ENCODE measurements at places on chromosomes 5 and 9.
A peak's percentile ranks its signal among the peaks of the same experiment; 100 is the strongest.

- no peak for ATAC-seq
Observed at GRCh38 chr5:156913719-156914370, 49.2 kb downstream of the TIMD4 start.

DNA sequence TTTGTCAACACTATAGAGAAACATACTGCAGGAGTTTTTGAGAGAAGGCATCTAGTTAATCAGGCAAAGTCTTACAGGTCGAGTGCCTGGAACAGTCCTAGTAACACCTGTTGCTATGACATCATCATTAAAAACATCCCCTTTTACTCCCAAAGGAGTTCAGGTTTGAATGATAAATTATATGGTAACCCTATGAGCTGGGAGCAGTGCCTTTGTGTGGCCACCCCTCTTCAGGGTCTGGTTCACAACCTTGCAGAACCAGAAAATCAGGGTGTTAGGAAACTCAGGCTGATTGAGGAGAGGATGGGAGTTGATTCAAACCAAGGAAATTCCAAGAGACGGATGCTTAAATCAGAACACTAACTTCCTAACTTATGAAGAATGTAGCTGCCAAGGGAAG lies 179.1 kb upstream of the RASEF start:
- ATAC-seq: peak; percentile 32

- no peak for ATAC-seq
Observed at GRCh38 chr5:34062419-34062818, 19.4 kb upstream of the C1QTNF3 start.

DNA sequence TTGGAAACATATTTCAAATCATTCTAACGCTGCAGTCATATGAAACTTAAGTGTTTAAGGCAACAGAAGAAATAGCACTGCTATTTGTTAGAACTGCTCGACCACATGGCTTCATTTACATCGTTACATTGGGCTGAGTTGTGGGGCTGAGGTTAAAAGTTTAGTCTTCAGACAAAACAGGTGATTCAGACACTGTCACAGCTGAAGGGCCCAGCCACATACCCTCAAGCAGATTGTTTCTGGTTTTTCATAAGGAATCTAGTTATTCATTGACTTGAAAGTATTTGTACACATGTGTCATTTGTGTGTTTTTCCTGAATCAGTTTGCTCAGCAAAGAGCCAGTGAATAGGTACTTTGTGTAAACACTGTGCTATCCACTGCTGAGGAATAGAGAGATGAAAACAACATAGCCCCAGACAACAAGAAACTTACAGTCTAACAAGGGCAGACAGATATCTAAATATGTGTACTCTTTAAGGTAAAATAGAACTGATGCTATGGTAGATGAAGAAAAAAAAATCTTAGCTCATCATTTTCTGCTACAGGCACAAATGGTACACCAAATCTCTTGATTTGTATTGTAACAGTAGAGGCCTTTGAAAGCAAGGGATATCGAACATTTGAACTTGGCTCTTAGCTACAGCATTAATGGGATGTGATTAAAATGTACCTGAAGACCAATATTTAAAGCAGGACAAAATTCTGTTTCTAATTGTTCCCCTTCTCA lies 357.6 kb upstream of the RPS23 start:
- ATAC-seq: no peak

GRCh38 chr9:117815315-117815714 lies 111.1 kb downstream of the TLR4 start:
- no peak for ATAC-seq

- no peak for ATAC-seq
Observed at GRCh38 chr5:6215891-6216290, 162.5 kb downstream of the MED10 start.

Measured in esophagus mucosa (tissue), 1 donor.